Sigmoid colon (tissue), 7 donors: ENCODE measurements at places on chromosomes 12 and 14. TPM values are rescaled to one million over a fixed set of nuclear protein-coding genes. Genes with fewer than 3 reads are reported as not detected.

DNA sequence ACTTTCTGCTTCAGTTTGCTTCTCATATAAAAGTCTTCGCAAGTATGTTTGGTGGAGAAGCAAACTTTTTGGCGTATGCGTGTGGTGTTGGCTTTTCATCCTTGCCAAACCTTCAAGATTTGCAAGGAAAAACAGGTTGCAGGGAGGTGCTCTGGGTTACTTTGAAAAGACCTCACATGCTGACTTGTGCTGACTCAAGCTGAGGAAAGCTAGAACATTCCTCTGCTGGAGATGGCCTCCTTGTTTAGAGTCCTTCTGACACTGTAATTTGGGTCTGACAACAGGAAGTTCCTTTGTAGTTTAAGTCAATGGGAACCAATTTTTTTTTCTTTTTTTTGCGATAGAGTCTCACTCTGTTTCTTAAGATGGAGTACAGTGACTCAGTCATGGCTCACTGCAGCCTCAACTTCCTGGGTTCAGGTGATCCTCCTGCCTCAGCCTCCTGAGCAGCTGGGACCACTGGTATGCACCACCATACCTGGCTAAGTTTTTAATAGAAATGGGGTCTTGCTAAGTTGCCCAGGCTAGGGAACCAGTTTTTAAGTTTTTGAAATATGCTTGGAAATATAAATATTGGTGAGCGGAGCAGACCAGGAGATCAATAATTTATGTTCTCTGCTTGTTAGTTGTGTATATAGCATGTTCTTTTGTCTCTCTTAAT, 2.6 kb upstream of the ACACB start:
- peak; percentile 60 for DNase-seq

Gene KCNH3
- total RNA-seq: 0.14 TPM

GRCh38 chr12:69345742-69346141, 2.4 kb upstream of the LYZ start:
- DNase-seq: no peak

Gene PPP1R36
- total RNA-seq: not detected

- no peak for DNase-seq
Observed at GRCh38 chr14:74984236-74985027, 18.3 kb upstream of the EIF2B2 start.

DNA sequence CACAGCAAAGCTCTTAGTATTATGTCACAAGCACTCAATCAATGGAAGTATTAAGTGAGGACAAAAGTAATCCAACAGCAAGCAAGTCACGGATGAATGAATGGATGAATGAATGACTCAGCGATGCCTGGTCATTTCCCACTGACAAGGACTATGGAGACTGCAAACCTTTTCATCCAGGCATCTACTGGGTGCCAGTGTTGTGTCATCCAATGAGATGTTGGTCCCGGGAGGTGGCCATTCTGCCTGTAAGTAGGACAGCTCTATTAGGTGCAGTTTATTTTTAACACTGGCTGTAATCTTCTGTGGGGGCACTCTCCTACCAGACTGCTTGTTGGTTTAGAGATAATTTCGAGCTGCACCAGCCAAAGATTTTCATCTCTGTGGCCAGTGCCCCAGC, 39.4 kb downstream of the STAB2 start:
- DNase-seq: peak; percentile 83

Gene TMTC1
- total RNA-seq: 77.5 TPM

- peak; percentile 5 for DNase-seq
Observed at GRCh38 chr12:104357421-104357952, 53.9 kb downstream of the EID3 start.

Gene DAD1
- total RNA-seq: 115 TPM

- no peak for DNase-seq
Observed at GRCh38 chr12:26122061-26122680, 2.7 kb downstream of the BHLHE41 start.

GRCh38 chr12:26195250-26195640, at the start of gene SSPN:
TSS of gene SSPN (plus strand) at chr12:26195573. CDS start at chr12:26195673, 100 bp downstream.
- peak; percentile 91 for DNase-seq

DNA sequence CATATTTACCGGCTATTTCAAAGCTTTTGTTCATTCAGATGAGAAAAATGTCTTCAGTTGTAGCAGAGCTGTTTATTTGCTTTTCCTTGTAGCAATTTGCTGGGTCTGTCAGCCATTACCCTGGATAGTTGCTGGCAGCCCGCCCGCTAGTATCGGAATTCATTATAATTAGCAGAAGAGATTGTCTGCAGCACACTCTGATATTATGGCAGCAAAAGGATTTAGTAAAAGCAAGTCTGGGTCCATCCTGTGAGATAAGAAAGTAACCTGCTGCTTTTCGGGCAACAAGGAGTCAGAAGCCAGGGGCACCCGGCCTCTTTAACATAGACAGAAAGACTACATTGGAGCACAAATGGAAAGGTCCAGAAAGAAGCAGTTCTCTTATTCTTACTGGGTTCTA, 6.1 kb upstream of the SLC35E3 start:
- no peak for DNase-seq

DNA sequence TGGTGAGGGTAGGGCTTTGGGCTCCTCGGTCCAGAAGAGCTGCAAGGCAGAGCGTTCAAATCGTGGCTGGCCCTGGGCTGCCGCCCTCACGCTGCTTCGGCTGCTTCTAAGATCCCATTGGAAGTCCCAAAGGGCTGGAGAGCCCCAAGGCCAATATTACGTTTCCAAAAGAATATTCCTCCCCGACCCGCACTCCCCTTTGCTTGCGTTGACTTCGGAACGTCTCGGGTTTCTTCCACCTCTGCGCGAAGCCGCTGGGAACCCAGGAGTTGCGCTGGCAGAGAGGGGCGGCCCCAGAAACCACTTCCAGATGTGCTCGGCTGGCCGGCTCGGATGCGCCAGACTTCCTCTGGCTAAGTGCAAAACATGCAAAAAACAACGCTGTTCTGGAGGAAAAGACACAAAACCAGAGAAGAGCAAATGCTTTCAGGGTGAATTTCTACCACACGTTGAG, at the start of gene GLT8D2:
GLT8D2 (minus strand) TSS at position 285 of the 454 bp plus-strand sequence. CDS start 30,539 bp downstream, outside the sequence.
- peak; percentile 88 for DNase-seq

Gene CCNT1
- 25.3 TPM for total RNA-seq

- no peak for DNase-seq
Observed at GRCh38 chr12:20320552-20320951, 47.8 kb upstream of the PDE3A start.

Gene TMEM253
- not detected for total RNA-seq

DNA sequence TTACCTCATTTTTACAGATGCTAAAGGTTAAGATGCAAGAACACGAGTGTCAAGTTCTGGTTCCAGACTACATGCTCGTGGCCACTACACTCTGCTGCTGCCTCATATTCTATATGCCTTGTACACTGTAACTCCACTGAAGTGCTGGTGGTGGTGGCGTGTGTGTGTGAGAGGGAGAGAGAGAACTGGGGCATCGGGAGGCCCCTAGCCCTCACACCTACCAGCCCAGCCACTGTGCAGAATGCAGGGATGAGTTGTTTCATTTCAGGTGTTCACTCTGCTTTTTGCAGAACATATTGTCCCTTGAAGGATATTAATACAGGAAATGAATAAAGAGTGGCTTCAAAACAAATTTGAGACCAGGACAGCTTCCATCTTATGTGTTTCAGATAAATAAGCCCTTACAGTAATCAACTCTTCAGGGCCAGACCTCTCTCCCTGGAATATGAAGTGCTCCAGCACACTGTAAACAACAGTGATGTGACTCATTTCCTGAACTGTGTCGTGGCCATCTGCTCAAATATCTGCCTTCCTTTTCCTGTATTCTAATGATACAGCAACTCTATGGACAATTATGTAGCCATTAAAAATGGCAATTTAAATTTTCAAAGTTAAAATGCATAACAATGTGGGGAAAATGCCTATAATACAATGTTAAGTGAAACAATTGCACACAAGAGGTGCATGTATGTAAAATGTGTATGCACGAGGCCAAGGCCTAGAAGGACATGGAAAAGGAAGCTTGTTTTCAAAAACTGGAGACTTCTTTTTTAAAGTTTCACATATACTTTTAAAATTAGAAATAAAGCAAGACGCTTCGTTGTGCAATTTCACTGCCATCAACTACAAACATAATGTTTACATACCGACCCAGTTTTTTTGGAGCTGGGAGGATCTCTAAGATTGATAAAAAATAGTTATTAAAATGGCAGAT, 215.4 kb downstream of the PELI2 start:
- DNase-seq: no peak

Gene PIK3C2G
- total RNA-seq: 0.71 TPM

Gene FOXA1
- not detected for total RNA-seq
